ENCODE measurements at places on chromosomes 2 and 18. TPM values are rescaled to one million over a fixed set of nuclear protein-coding genes. Genes with fewer than 3 reads are reported as not detected.

The SERPINB13 gene
- not detected for total RNA-seq

The MYOM1 gene
- 0.38 TPM for total RNA-seq

The PLEK gene
- total RNA-seq, result not detected

The CPS1 gene
- total RNA-seq, result 15.7 TPM

The PTPRM gene
- total RNA-seq, result 6.3 TPM

The RSAD2 gene
- 0.10 TPM for total RNA-seq

The ANKRD30BL gene
- 0.62 TPM for total RNA-seq

The SIX2 gene
- total RNA-seq, result 0.31 TPM
